ENCODE measurements at places on chromosomes 11 and 22. TPM values are rescaled to one million over a fixed set of nuclear protein-coding genes. Genes with fewer than 3 reads are reported as not detected.

The C2CD2L gene
- 32.2 TPM for total RNA-seq

The APOA4 gene
- not detected for total RNA-seq

The TNNI2 gene
- not detected for total RNA-seq

The NFRKB gene
- total RNA-seq = 49.0 TPM

The MRGPRX3 gene
- total RNA-seq = not detected

The PAX6 gene
- total RNA-seq = not detected

The RFPL1 gene
- total RNA-seq = not detected

The SYTL2 gene
- 28.7 TPM for total RNA-seq

The PATE2 gene
- not detected for total RNA-seq

The FOSL1 gene
- total RNA-seq = 1.9 TPM

Measured in activated naive CD8-positive, alpha-beta T cell treated with anti-CD3 and anti-CD28 coated beads, Interleukin-2, amount 10 ng/mL, durations not matched to agents 7 days and 5 days (primary cell).